ENCODE measurements at places on chromosomes 5 and 9.

GRCh38 chr9:37395663-37396062 lies 26.8 kb upstream of the GRHPR start:
- DNase-seq = no peak

DNA sequence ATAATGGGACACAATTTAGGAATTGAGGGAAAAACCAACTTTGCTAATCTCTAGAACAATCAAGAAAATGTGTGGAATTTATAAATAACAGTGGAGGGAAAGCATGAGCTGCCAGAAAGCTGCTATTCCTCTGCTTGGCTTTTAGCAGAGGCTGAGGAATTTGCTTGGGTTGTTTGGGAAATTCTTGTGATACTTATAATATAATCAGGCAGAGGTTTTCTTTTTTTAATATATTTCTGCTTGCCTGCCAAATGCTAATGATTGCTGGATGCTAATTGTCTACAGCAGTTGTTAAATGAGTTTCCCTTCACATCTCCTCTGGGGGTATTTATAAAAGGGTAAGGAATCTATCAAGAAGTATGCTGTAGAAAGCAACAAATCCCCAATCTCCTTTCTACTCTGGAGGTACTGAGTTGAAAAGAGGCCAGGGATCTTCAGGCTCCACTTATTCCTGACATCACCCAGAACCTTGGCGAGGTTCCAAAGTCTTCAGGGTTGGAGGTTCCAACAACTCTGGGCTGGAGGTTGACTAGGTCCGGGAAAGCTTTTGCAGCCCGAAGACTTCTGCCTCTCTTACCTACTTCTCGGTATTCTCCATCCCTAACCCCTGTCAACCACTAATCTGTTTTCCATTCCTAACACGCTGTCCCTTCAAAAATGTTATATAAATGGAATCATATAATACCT lies 60.4 kb upstream of the TMED7 start:
- DNase-seq = no peak

- no peak for DNase-seq
Measured at GRCh38 chr5:143550986-143551630, 147.6 kb upstream of the NR3C1 start.

DNA sequence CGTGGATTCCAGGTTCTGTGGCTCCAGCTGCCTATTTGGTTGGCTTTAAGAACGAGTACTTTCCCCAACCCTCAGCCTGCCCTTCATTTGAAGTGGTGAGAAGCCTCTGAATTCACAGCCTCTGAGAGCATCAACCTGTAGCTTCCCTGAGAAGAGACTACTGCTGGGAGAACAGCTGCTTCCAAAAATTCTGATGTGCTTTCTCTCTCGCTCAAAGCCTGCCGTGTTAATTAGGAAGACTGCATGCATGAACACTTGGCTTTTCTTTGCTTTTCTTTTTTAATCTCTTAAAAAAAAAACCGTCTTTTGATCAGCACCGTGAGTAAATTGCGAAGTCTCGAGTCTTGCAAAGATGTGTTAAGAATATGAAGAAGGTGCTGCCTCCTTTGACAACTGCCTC lies 153.4 kb upstream of the MAP1B start:
- DNase-seq = no peak

GRCh38 chr5:78706825-78707224 lies 58.3 kb upstream of the LHFPL2 start:
- no peak for DNase-seq

DNA sequence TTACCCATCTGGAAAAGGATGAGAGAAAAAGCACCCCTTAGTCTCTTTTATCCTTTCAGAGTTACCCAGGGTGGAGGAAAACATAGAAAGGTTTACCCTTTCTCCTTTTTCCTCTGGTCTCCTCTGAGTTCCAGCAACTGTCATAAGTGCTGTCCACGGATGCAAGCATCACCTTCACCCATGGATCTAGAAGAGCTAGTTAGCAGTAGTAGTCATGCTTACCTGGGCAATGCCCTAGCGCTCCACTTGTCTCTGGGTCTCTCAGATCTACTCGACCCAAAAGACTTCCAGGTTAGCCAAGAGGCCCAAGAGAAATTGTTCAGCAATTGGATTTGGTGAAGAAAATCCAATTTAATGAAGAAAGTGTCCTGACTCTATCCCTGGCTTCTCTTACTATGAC lies 656.2 kb upstream of the PTPRD start:
- no peak for DNase-seq

GRCh38 chr9:80077059-80077458 lies 505.3 kb downstream of the TLE4 start:
- no peak for DNase-seq

- no peak for DNase-seq
Measured at GRCh38 chr5:37206736-37207135, 42.4 kb downstream of the CPLANE1 start.

- no peak for DNase-seq
Measured at GRCh38 chr9:15717290-15717967, 164.6 kb downstream of the CCDC171 start.

GRCh38 chr5:2740876-2741555 lies 10.5 kb downstream of the IRX2 start:
- no peak for DNase-seq

DNA sequence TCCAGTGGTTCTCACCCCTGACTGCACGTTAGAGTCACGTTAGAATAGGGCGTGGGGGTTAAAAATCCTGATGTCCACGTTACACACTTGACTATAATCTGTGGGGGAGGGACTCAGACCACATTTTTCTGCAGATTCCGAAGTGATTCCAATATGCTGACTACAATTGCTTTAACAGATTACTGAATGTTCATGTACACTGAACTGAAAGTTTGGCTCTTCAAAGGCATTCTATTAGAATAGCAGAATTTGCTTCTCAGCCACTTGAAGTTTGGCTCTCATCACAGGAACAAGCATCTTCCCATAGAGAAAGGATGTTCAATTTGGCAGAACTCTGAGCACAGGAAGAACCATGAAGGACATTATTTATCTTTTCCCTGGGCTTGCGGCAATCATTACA lies 84.5 kb downstream of the HAPLN1 start:
- no peak for DNase-seq

DNA sequence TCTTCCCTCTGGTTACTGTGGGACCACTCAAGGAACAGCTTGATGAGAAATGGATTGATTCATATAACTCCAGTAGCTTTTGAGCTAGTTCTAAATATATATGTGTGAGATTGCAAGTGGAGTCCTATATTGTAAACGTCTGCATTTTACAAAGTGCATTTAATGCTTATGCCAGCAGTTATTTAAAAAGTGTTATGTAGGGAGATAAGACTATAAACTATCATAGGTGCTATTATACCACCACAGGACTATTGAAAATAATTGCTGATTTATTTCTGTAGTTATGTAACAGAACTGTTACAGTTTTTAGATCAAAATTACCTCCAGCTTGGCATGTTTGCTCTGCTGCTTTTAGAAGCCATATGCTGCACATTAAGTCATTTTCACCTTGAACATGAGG lies 36.2 kb downstream of the PTCD2 start:
- no peak for DNase-seq

GRCh38 chr5:32711362-32711680 lies 200 bp downstream of the NPR3 start:
- no peak for DNase-seq

DNA sequence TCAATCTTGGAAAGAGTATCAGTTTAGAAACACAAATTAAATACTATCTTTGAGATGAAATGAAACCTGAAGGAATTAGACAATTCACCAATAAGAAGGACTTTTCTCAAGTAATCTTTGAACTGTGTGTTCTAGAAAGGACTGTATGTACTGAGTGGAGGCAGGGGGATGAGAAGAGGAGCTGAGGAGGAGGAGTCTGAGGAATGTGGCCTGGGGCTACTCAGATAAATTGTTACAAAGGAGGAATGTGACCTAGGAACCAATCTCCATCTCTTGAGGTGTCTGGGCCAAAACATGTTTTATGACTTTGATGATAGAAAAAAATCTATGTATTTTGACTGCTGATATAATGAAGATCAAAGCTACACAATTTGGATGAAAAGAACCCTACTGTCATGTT lies 124.3 kb upstream of the ANKRD55 start:
- DNase-seq = no peak

GRCh38 chr5:40217553-40217952 lies 462.2 kb upstream of the PTGER4 start:
- DNase-seq = no peak

- DNase-seq = no peak
Measured at GRCh38 chr9:134437403-134438194, 111.3 kb downstream of the RXRA start.

DNA sequence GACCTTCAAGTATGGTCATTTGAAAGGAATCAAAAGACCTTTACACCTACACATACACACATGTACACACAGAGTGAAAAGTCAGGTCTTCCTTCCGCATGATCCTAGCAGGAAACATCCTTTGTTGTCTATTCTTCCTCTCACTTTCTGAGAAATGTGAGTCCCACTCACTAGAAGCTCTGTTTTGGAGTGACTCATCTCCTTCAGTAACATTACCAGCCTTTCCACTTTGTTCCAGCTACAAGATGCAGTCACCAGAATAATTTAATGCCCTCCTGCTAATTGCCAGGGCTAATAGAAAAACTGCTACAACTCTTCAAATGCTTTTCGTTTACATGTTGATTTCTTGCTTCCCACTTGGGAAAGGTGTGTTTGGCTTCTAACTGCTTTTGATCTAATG lies 417.3 kb downstream of the RASEF start:
- DNase-seq = no peak

DNA sequence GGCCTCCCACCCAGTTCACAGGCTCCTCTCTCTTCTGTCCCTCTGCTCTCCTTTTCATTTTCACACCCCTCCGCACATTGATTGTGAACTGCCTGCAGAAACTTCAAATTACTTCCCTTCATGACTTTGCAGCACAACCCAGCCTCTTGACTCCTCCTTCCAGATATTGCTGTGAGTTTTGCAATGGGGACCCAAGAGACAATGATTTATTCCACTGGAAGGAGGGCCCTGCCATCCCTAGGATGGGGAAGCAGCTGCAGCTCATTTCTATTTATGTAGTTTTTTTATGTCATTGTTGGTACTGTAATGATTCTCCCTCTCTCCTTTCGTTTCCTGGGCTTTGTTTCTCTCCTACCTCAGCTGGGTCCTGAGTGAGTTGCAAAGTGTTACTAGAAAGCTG lies 364.9 kb downstream of the ICE1 start:
- DNase-seq = no peak

DNA sequence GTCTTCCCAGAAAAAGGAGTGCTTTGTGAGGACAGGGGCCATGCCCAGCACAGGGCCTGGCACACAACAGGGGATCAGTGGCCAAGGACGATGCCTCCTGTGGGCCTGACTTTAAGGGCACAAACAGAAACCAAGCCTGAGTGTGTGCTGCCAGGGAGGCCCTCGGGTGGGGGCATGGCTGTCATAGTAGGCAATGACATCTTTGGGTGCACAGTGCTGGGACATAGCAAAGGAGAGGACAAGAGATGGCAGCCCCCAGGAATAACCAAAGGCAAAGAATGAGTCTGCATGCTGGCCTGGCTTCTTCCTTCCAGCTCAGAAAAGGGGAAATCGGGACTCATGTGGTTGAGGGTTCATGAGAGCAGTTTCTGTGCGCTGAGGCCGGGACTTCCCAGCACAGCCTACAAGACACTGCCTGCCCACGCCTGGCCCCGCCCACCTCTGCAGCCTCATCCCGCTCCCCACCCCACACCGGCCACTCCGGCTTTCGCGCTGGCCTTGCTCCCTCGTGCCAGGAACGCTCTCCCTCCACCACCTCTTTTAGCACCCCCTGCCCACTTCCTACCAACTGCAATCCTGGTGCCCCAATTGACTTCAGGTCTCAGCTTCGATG lies 13.8 kb upstream of the LHX2 start:
- DNase-seq = no peak

GRCh38 chr9:120080849-120081248 lies 499.1 kb downstream of the CDK5RAP2 start:
- DNase-seq = no peak

GRCh38 chr5:88679638-88680037 lies 203.3 kb downstream of the MEF2C start:
- no peak for DNase-seq

DNA sequence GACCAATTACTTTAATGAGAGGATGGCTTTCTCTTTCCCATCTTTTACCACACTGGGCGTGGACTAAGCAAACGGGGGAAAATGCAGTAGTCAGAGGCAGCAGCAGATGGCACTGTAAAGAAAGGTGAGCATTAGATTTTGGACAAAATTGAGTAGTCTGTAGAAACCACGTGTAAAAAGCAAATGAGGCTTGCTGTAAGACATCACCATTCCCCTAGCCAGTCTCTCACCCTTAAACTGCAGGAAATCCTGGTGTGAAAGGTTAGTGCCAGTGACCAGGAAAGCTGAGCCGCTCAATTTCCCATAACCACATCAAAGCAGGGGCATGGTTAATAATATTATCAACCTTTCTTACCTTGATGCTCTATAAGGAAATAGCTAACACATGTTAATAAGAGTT lies 31.8 kb downstream of the SPATA31C2 start:
- peak; percentile 46 for DNase-seq

DNA sequence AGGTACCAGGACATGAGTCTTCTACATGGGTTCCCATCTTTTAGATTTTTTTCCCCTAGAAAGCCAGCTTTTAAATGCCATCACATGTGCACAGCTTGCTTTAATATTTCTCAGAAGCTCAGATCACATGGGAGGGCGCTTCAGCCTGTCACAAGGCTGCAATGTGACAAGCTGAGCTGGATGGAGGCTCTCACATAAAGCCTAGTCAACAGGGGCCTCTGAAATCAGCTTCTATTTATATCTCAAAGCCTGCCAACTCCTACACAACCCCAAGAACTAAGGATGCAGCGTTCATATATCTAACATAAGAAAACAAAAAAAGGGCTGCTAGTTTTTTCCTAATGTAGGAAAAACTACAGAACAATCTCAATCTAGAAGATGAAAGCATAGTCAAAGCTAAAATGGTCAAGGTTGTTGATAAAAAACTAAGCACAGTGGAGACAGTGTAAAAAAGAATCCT lies 2.3 kb downstream of the ZFAND5 start:
- DNase-seq = peak; percentile 16

DNA sequence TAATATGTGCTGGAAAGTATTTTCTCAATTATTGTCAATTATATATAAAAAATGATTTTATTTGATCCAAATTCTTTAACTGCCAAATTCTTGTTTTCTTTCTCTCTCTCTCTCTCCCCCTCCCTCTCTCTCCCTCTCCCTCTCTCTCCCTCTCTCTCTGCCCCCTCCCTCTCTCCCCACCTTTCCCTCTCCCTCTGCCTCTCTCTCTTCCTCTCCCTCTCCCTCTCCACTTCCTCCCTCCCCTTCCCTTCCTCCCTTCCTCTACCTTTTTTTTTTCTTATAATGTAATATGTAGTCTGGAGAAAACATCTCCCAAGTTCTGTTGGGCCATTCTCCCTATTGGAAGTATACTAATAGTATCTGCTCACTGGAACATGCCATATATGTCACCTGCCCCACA lies 6.4 kb upstream of the RFX3 start:
- no peak for DNase-seq

DNA sequence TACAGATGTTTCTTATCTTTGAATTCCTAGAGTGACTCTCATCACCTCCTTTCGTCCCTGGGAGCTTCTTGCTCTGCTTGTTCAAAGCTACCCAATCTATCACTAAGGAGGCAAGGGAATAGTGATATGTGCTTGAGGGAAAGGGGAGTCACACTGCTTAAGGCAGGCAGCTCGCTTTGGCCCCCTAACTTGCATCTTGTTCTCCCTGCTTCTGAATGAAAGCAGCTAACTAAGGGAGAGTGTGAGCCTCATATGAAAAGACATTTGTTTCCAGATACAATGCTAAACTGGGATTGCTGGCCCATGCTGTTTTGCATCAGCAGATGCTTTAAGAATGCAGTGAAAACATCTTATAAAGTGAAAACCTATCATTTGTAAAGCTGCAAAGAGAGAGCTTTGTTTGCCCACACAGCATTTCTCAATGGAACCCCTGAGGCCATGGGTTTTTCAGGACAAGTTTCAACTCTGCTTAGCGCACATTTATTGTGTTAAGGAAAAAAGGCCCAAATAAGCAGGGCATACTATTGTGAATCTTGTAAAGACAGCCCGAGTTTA lies 367.9 kb upstream of the ADAMTSL1 start:
- no peak for DNase-seq

Measured in T-helper 2 cell (primary cell).